Skin of body (tissue), 3 donors: ENCODE measurements at places on chromosomes 1 and 21. TPM values are rescaled to one million over a fixed set of nuclear protein-coding genes. Genes with fewer than 3 reads are reported as not detected.

NUF2 gene
- total RNA-seq, result 11.9 TPM

HES4 gene
- 12.5 TPM for total RNA-seq

PODN gene
- 13.8 TPM for total RNA-seq

TNFRSF18 gene
- total RNA-seq, result 1.9 TPM

FCRLB gene
- 0.39 TPM for total RNA-seq

TRABD2B gene
- 1.5 TPM for total RNA-seq

TMEM200B gene
- 6.5 TPM for total RNA-seq

KRTAP21-2 gene
- 1.3 TPM for total RNA-seq

- no peak for DNase-seq
Observed at GRCh38 chr1:6109688-6110087, 64.0 kb downstream of the KCNAB2 start.

- no peak for DNase-seq
Observed at GRCh38 chr1:226653311-226653921, 85.7 kb downstream of the ITPKB start.

DNA sequence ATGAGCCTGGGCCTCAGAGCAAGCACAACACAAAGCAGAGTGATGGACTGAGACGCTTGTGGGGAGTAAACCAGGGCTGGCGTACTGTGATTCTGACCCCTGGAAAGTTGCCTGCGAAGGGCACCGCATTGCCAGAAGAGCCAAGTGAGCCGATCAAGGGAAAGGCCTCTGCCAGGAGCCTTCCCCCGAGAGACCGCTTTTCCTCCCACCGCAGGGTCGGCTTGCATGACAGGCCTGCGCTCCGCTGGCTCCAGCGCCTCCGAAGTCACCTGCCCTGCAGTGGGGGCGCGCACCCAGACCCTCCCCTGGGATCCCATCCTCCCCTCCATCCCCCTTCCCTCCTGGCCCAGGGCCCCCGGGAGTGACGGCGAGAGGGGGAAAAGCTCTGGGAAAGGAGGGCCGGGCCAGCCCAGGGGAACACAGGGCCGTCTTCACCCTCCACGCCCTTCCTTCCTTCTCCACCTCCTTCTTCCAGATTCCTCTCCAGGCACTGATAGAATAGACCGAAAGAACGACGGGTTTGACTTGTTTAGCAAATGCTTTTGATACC is 165.0 kb downstream of the TRIM33 start:
- no peak for DNase-seq

- DNase-seq, result no peak
Observed at GRCh38 chr1:63063367-63063766, 259.0 kb upstream of the FOXD3 start.

GRCh38 chr1:206094024-206094423 is 23.2 kb downstream of the AVPR1B start:
- no peak for DNase-seq

- no peak for DNase-seq
Observed at GRCh38 chr1:216617081-216617875, 106.0 kb downstream of the ESRRG start.

DNA sequence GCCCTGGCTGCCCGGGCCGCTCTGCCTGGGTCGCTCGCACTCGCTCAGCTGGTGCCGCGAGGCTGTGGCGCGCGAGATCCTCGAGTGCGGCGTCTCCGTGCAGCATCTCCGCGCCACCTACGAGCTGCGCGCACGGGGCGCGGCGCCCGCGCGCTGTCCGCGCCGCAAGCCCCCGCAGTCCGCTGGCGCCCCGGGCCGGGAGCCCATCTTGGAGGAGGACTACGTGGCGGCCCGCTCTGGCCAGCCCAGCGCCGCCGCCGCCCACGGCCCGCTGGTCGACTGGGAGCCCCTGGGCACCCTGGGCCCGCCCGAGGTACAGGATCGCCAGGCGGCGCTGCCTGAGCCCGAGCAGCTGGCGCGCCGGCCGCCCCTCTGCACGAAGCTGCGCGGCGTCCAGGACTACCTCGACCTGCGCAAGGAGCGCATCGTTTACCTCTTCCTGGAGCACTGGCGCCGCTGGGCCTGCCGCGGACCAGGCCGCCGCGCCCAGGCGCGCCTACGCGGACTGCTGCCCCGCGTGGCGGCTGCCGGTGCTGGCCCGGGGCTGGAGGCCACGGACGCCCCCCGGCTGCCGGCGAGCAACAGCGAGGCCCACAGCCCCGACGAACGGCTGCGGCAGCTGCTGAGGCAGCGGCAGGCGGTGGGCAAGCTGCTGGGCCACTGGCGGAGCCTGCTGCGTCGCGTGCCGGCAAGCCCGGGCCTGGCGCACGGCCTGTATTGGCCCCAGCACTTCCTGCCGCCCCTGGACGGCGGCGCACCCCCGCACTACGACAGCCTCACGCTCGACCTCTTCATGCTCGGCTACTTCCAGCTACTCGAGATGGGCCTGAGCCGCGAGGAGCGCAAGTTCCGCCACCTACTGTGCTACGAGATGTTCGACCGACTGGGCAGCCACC is 10.9 kb downstream of the TNFRSF25 start:
- no peak for DNase-seq
